ENCODE measurements at places on chromosomes 3 and 15. TPM values are rescaled to one million over a fixed set of nuclear protein-coding genes. Genes with fewer than 3 reads are reported as not detected.

The ARRDC4 gene
- total RNA-seq = 2.8 TPM

GRCh38 chr3:79097964-79098660 is 669.7 kb downstream of the ROBO1 start:
- no peak for DNase-seq

DNA sequence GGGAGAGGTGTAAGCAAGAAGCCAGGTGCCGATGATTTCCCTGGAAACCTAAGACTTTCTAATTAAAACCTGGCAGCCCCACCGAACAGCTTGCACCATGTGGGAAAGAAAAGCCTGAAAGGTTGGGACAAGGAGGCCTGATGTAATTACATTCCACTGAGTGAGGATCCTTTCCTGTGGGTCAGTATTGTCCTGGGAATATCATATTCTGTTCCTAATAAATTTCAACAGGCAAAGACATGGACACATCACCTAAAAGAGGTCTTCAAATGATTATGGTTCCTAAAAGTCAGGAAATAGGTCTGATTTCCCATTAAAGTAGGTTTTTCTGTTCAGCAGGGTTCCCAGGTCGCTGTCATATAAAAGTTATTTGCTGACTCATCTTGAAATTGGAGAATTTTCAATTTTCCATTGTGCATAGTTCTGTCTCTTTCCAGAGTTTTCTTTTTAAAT is 58.5 kb downstream of the DUT start:
- DNase-seq = no peak

- no peak for DNase-seq
Measured at GRCh38 chr3:44409640-44410410, 67.6 kb downstream of the ZNF445 start.

DNA sequence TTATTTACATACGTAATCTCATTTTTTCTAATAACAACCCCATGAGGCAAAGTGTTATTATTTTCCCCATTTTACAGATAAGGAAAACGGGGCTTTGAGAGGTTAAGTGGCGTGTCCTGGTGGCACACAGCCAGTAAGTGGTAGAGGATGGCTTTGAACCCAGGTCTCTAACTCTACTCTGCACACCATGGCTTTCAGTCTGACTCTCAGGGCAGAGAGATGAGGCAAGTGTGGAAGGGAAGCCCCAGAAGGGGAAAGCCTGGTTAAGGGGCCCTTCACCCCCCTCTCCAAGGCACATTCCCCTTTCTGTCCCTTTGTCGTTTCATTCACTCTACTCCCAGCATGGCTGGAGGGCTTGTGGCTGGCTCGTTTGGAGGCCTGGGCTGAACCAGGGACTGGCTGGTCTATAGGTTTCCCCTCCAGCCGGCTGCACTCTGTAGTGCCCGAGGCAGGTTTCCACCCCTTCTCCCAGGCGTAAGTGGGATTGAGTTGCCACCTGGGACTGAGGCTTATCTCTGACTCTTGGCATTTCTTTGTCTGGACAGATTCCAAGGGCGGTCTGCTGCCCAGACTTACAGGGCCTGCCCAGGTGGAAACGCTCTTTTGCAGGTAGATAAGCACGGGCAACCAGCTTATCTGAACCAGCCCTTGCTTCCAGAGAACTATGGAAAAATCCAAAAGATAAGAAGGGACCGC is 12.1 kb downstream of the SEMA4B start:
- DNase-seq = no peak

DNA sequence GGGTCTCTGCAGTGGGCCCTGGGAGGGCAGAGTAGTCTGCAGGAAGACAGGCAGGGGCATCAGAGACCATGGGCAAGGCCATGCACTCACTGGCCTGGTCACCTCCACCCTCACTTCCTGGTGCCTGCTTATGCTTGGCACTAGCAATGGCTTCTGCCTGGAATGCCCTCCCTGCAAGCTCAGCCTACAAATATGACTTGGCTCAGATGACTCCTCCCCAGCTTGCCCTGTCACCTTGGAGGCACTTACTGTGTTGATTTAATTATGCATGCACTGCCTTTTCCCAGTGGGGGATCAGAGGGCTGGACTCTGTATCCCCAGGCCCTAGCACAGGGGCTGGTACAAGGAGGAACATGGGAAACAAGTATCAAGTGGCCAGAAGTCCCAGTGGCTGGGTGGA is 7.8 kb downstream of the C3orf18 start:
- no peak for DNase-seq

DNA sequence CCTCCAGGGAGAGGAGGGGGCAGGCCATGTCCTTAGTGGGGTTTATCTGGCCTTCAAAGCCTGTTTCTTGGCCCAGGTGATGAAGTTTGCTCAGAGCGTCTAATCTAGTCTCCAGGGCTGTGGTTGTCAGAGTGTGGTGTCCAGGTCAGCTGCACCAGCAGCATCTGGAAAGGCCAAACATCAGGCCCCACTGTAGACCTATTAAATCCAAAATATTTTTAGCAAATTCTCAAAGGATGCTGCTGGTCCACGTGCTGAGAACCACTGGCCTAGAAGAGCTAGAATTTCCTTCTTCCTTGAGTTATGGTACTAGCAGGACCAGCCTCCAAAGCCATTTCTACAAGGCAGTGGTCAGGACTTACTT is 28.9 kb downstream of the SLC28A1 start:
- no peak for DNase-seq

DNA sequence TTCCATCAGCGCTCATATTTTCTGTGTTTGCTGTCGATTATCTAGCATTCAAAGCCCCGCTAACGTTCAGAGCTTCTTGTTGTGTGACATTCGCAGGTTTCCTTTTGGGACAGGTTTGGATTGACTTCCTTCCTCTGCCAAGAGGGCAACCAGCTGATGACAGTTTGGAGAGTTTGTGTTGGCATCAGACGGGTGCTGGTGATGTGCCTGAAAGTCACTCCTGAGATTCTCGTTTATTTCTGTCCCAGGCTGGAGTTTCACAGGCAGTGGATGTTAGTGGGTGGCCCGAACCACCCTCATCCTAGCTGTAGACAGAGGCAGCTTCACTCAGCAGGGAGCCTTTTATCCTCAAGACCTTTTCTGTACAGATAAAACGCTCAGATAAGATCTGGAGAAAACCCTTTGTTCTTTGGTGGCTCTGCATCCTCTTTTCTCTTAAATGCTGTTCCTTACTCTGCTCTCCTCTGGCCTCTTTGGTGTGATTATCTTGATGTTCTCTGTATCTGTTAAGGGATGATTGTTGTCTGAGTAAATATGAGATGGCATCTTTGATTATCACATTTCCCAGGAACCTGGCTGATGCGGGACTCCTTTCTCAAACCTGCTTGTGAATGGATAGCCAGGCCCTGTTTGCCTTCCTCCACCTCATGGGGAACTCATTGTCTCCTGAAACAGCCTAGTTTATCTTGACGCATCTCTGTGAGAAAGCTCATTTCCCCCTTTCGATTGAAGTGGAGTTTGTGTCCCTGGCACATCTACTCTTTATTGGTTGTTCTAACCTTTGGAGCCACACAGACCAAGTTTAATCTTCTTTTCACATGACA is 35.9 kb downstream of the CGNL1 start:
- no peak for DNase-seq

The IQGAP1 gene
- total RNA-seq = 129 TPM
